Fibroblast of lung (primary cell): ENCODE measurements at places on chromosomes 4 and X. TPM values are rescaled to one million over a fixed set of nuclear protein-coding genes. Genes with fewer than 3 reads are reported as not detected.

GRCh38 chr4:110202024-110202423 lies 3.6 kb upstream of the ELOVL6 start:
- H3K36me3 ChIP-seq, result no peaks in the 10 kb centered on the region
- no peak overlapping the region for H3K4me3 ChIP-seq
- peaks cover 2% of the 10 kb centered on the region for H3K4me1 ChIP-seq
- DNase-seq, result no peak
- H3K27ac ChIP-seq, result no peak overlapping the region
- H3K27me3 ChIP-seq, result no peaks in the 10 kb centered on the region

- DNase-seq, result peak; percentile 87
- H3K27ac ChIP-seq, result peak within 1 kb of the TSS; percentile 96
- H3K27me3 ChIP-seq, result no peaks in the 10 kb centered on the region
- peaks cover 3% of the 10 kb centered on the region for H3K4me1 ChIP-seq
These were observed at the start of gene ELF2 for GRCh38 chr4:139177049-139177868. TSS of gene ELF2 (minus strand) at chr4:139177218. CDS start at chr4:139137701, 39,517 bp downstream.

- H3K4me3 ChIP-seq, result no peak overlapping the region
- no peaks in the 10 kb centered on the region for H3K27me3 ChIP-seq
- no peak overlapping the region for H3K27ac ChIP-seq
These were observed 916.2 kb upstream of the LCORL start for GRCh38 chr4:18937746-18938145.

Gene CSAG1
- not detected in 2 replicates for total RNA-seq

Gene MAGEA10
- not detected in 2 replicates for total RNA-seq

Gene MRPL1
- total RNA-seq, result 25.4 and 25.7 TPM in 2 replicates

- DNase-seq, result no peak
- H3K27ac ChIP-seq, result no peak overlapping the region
- no peak overlapping the region for H3K4me3 ChIP-seq
- no peaks in the 10 kb centered on the region for H3K36me3 ChIP-seq
These were observed 845.8 kb downstream of the TECRL start for GRCh38 chr4:63563288-63564014.

- no peak for DNase-seq
- peaks cover 3% of the 10 kb centered on the region for H3K4me1 ChIP-seq
- H3K4me3 ChIP-seq, result no peak overlapping the region
- H3K27ac ChIP-seq, result no peak overlapping the region
These were observed 5.4 kb downstream of the AMELX start for GRCh38 chrX:11298600-11298999.

- no peak overlapping the region for H3K4me3 ChIP-seq
- no peaks in the 10 kb centered on the region for H3K27me3 ChIP-seq
- no peaks in the 10 kb centered on the region for H3K36me3 ChIP-seq
- DNase-seq, result no peak
- no peaks in the 10 kb centered on the region for H3K4me1 ChIP-seq
These were observed 1889.4 kb downstream of the C4orf33 start for GRCh38 chr4:130985371-130985770.

Gene POF1B
- not detected in 2 replicates for total RNA-seq

GRCh38 chr4:189237340-189237739 lies 703.3 kb upstream of the FRG1 start:
- DNase-seq, result no peak
- no peaks in the 10 kb centered on the region for H3K4me1 ChIP-seq
- H3K27me3 ChIP-seq, result no peaks in the 10 kb centered on the region
- no peaks in the 10 kb centered on the region for H3K36me3 ChIP-seq

DNA sequence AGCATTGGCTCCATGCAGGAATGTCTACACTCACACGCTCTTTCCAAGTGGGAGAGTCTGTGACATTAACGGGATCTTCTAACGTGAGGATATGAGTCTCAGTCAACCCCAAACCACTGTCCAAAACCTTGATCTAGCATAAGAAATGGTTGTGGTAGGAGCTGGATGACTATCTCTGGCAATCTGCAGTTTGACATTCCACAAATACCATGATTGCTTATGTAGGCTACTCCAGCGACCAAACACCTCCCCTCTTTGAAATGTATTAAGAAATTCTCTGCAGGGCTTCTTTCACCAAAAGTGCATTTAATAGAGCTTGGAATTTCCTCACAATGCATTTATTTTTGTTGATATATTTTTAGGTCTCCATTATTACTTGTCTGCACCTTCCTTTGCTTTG lies 14.1 kb upstream of the STX18 start:
- no peaks in the 10 kb centered on the region for H3K27me3 ChIP-seq
- H3K4me1 ChIP-seq, result peaks cover 2% of the 10 kb centered on the region
- H3K36me3 ChIP-seq, result no peaks in the 10 kb centered on the region
- H3K4me3 ChIP-seq, result no peak overlapping the region
- peak; percentile 32 for DNase-seq

DNA sequence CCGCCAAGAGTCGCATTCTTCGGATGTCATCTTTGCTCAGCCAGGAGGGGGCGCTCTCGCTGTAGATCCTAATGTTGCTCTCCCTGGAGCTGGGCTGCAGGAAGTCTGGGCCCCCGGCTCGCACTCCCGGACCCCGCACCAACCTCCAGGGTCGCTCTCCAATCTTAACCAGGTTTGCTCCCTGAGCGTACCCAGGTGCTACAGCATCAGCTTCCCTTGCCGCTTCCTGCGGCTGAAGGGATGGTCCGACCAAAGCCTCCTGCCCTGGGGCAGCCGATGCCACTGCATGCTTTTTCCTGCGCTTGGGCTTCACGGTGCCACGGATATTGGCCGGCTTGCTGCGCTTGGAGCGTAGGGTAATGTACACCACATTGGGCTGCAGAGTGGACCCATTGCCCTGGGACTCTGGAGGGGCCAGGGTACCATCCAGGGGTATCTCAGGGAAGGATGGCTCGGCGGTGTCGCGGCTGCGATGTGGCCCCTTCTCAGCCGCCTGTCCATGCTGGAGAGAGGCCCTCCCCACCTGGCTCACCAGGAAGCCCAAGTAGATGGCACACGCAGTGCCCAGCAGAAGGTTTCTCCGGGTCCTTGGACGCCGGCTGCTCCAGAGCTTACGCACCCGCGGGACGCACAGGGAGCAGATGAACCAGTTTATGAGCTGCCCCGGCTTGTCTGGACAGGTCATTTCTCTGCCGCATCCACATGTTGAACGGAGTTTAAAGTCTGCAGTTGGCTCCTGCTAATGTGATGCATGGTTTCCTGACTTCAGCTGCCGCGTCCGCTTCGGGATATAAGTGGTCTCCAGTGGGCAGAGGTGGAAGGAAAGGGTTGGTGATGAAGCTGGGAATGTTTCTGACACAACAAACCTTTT lies 1.9 kb downstream of the GASK1B start:
- peak overlapping the region; percentile 37 for H3K4me3 ChIP-seq
- H3K36me3 ChIP-seq, result no peaks in the 10 kb centered on the region
- DNase-seq, result peak; percentile 22
- H3K27me3 ChIP-seq, result no peaks in the 10 kb centered on the region
- peak overlapping the region; percentile 11 for H3K27ac ChIP-seq

DNA sequence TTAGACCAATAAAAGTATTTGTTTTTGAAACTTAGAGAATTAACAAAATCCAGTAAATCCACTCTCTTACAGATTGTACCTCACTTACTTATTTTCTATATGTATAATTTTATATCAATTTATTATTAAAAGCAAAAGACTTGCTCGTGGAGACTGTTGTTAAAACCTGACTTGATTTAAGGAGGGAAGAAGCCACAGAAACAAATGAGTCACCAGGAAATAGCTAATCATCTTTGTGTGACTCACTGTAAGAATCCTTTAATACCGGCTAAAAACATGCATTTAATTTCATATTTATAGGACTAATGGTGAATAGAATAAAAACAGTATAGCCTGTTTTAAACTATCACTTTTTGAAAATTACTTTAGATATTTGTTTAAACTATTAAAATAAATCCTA lies 29.9 kb upstream of the UBE2NL start:
- no peak overlapping the region for H3K27ac ChIP-seq
- no peaks in the 10 kb centered on the region for H3K27me3 ChIP-seq
- H3K4me3 ChIP-seq, result no peak overlapping the region
- H3K4me1 ChIP-seq, result no peaks in the 10 kb centered on the region

- peaks cover 4% of the 10 kb centered on the region for H3K27me3 ChIP-seq
- H3K27ac ChIP-seq, result no peak overlapping the region
- DNase-seq, result no peak
These were observed 154.4 kb upstream of the KLF3 start for GRCh38 chr4:38509551-38509950.

Gene COL25A1
- total RNA-seq, result under 0.01 TPM in 2 replicates

GRCh38 chr4:84258905-84259830 lies 239.9 kb downstream of the NKX6-1 start:
- no peaks in the 10 kb centered on the region for H3K36me3 ChIP-seq
- no peaks in the 10 kb centered on the region for H3K4me1 ChIP-seq
- no peak overlapping the region for H3K4me3 ChIP-seq
- DNase-seq, result peak; percentile 19

Gene XG
- total RNA-seq, result 1.3 and 4.1 TPM in 2 replicates

DNA sequence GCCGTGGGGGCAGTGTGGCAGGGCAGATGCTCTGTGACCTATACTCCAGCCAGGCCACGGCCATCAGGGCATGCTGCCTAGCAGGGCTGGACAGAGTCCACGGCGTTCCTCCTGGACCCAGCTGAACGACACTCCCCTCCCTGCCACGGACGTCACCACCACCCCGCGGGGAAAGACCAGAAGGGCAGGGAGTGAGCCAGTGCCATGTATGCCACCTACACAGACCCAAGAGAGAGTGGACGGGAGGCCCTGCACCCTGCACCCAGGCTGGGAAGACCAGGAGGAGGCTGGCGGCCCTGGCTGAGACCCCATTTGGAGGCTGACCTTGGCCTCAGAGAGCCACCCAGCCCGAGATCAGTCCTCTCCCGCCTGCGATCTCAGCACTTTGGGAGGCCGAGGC lies 101.9 kb downstream of the FAM53A start:
- H3K27me3 ChIP-seq, result peaks cover 4% of the 10 kb centered on the region
- H3K4me3 ChIP-seq, result no peak overlapping the region
- no peak for DNase-seq

GRCh38 chr4:108166038-108166437 lies 2.7 kb downstream of the LEF1 start:
- H3K36me3 ChIP-seq, result no peaks in the 10 kb centered on the region
- H3K27ac ChIP-seq, result no peak overlapping the region
- H3K4me1 ChIP-seq, result no peaks in the 10 kb centered on the region

Gene CCDC110
- total RNA-seq, result 2.0 and 2.3 TPM in 2 replicates

Gene SMIM43
- total RNA-seq, result 0.26 and 0.83 TPM in 2 replicates

Gene MAGEC2
- total RNA-seq, result 0.17 TPM in 1 of 2 replicates, not detected in the other

Gene TRIM61
- 4.5 and 5.4 TPM in 2 replicates for total RNA-seq

- no peaks in the 10 kb centered on the region for H3K36me3 ChIP-seq
- H3K27ac ChIP-seq, result no peak overlapping the region
- no peaks in the 10 kb centered on the region for H3K4me1 ChIP-seq
- no peak overlapping the region for H3K4me3 ChIP-seq
These were observed 185.3 kb downstream of the MID1IP1 start for GRCh38 chrX:38986586-38986985.

DNA sequence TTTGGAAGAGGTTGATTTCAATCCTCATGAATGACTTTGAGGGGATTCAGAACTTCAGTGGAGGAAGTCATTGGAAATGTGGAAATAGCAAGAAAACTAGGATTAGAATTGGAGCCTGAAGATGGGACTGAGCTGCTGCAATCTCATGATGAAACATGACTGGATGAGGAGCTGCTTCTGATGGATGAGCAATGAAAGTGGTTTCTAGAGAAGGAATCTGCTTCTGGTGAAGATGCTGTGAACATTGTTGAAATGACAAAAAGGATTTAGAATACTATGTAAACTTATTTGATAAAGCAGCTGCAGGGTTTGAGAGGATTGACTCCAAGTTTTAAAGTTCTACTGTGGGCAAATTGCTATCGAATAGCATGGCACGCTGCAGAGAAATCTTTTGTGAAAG lies 27.1 kb downstream of the EVC start:
- H3K36me3 ChIP-seq, result peaks cover 17% of the 10 kb centered on the region
- no peaks in the 10 kb centered on the region for H3K27me3 ChIP-seq
- no peak overlapping the region for H3K4me3 ChIP-seq
- no peak for DNase-seq

- no peak for DNase-seq
- no peaks in the 10 kb centered on the region for H3K27me3 ChIP-seq
- no peaks in the 10 kb centered on the region for H3K36me3 ChIP-seq
- no peak overlapping the region for H3K4me3 ChIP-seq
- H3K4me1 ChIP-seq, result no peaks in the 10 kb centered on the region
These were observed 1112.1 kb upstream of the PRKX start for GRCh38 chrX:4825550-4825949.

DNA sequence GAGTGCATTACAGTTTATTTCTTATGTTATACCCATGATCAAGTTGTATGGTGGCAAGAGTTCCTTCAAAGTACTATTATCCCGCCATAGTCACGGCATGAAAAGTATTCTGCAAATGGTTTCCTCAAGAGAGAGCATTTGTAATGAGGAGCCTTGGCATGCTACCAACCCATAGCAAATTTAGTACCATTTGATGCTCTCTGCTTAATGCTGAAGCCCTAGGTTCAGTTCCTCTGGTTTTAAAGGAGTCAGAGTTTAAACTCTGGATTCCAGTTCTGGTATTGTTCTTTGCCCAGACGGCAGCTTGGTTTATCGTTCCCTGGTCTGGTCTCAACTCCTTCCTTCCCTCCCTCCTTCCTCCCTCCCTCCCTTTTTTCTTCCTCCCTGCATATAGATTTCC lies 371.3 kb downstream of the BMPR1B start:
- no peaks in the 10 kb centered on the region for H3K27me3 ChIP-seq
- peak; percentile 33 for DNase-seq
- no peak overlapping the region for H3K27ac ChIP-seq
- H3K36me3 ChIP-seq, result no peaks in the 10 kb centered on the region
- no peak overlapping the region for H3K4me3 ChIP-seq
- H3K4me1 ChIP-seq, result peaks cover 4% of the 10 kb centered on the region
